ENCODE measurements at places on chromosomes 3 and 15.
A peak's percentile ranks its signal among the peaks of the same experiment; 100 is the strongest.

DNA sequence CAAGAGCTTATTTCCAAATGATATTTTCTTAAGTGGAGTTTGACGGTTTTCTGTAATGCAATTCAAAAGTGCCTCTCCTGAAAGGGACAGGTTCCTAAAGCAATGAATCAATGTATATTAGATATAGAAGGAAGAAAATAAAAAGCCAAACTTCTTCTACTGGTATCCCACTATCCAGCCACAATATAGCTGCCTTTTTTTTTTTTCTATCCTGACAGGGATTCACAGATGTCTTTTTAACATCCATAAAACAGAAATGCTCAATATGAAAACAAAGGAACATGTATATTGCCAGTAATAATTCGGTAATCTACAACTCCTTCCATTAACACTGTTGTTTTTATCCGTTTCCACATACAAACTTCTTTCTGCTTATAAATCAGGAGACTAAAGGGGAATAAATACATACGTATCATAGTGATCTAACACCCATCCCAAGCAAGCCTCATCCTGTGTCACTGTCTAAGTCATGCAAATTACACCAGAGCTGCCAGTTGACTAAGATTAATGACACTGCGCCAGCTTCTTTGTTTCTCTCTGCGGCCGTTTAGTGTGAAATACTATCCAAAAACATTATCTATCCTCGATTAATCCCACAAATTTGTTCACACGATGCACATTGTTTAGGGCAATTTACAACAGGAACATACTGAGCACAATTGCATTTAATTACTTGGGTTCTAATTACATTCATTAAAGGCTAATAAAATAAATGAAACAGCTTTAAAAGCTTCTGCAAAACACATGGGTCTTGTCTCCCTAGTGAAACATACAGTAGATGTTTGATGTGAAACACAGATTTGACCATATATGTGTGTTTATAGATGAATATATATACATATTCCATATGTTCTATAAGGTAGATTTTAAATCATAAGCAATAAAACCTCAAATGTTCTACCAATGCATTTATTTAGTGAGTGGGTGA lies 51.9 kb upstream of the CDIN1 start:
- no peak for DNase-seq

- DNase-seq = no peak
Measured at GRCh38 chr3:63679186-63679585, 26.7 kb downstream of the SNTN start.

GRCh38 chr3:184986366-184986889 lies 166.4 kb downstream of the C3orf70 start:
- DNase-seq = no peak

GRCh38 chr15:41945221-41945620 lies 27.1 kb downstream of the EHD4 start:
- DNase-seq = no peak

DNA sequence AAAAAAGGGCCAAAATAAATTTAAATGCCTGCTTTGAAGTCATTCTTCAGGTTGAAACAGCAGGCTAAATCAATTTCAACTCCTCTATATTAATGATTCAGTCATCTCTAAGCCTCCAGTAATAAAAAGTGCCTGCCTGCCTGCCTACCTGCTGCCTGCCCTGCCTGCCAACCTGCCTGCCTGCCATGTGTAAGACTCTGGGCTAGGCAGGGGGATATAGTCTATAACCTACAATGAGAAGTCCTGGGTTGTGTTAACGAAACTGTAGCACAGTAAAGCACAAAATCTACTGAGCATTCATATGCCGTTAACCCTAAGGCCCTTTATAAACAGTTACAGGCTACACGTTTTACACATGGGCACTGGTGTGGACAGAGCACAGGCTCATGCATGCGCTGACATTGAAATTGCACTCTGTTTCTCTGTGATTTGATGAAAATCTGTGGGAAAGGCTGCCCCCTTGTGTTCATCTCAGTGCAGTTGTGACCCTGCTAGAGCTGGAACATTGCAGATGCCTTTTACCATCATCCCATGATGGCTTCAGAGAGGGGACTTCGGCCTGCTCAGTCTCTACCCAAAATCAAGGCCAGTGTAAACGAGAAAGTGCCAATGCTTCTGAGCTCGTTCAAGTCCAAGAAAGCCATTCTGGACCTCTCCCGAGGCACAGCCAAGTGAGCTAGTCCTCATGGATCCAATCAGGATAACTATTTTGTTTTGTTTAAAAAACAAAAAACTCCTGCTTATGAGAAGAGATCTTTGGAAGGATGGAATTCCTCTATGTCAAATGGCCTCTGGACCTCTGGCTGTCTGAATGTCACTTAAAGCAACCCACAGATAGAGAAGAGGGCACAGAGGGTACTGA lies 64.6 kb downstream of the EFL1 start:
- peak; percentile 90 for DNase-seq

DNA sequence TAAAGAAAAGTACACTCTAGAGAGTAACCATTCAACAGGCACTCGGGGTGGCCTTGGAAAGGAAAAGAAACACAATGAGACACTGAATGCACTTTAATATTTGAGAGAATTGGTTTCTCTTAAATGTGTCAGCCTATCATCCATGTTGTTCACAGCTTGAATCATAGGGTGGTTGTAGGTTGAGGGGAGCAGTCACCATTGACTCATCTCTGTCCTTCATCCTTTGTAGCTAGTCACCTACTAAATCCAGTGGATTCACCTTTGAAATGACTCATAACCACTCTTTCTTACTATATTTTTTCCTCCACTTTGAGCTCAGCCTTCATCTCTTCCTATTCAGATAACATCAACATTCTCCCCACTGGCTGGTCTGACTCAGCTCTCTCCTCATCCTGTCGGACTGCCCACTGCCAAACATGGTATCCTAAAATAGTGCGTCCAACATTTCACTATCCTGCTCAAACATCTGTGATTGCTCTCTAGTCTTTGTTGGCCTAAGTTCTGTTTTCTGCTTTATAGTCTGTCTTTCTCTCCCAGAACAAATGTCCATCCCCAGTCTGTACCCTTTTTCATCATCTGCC lies 182.7 kb upstream of the GADL1 start:
- DNase-seq = no peak

DNA sequence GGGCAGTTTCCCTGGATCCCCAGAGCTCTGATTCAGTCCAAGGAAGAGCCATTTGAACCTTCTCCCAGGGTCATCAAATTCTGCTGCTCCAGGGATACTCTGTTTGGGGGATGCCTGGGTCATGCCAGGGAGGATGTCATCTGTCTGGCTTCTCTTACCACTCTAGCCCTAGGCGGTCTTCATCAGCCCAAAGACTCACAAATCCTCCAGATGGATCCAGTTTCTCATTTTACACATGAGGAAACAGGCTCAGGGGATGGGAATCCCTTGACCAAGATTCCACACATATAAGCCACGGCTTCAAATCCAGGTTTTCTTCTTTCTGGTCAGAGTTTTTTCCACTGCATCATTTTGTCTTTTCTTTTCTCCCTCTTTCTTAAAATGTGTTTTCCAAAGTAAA lies 36.7 kb downstream of the SLC28A1 start:
- DNase-seq = no peak

DNA sequence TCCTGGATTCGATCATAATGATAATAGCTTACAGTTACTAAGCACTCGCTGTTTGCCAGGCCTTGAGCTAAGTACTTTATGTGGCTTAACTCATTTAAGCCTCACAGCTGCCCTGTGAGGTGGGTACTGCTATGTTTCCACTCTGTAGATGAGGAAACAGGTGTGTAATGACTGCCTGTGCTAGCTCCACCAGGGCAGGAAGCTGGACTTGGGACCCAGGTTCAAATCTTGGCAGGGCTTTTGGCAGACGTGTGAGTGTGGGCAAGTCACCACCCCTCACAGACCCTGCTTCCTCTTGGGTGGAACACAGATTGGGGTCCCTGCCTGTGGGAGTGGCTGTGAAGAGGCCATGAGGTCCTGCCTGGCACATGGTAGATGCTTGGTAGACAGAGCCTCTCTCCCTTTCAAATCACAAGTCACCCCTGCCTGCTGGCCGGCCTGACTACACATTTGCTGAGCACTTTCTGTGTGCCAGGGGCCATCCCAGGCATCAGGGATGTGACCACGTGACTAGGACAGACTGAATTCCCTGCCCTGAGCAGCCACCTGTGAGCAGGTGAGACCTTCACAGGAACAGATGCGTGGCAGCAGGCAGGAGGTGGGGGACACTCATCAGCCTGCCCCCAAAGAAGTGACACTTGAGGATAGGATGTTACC lies 3.7 kb downstream of the EFCC1 start:
- no peak for DNase-seq

GRCh38 chr3:178485756-178486155 lies 50.5 kb upstream of the KCNMB2 start:
- no peak for DNase-seq

- no peak for DNase-seq
Measured at GRCh38 chr3:169453256-169454059, 210.1 kb downstream of the MECOM start.

GRCh38 chr3:183123891-183124290 lies 24.6 kb upstream of the MCCC1 start:
- no peak for DNase-seq

GRCh38 chr15:40334941-40335795 lies 5.6 kb downstream of the CCDC9B start:
- DNase-seq = no peak

- DNase-seq = peak; percentile 95
Measured at GRCh38 chr15:75801859-75802593, 41.2 kb upstream of the UBE2Q2 start.

- no peak for DNase-seq
Measured at GRCh38 chr3:72523429-72524151, 324.7 kb downstream of the SHQ1 start.

DNA sequence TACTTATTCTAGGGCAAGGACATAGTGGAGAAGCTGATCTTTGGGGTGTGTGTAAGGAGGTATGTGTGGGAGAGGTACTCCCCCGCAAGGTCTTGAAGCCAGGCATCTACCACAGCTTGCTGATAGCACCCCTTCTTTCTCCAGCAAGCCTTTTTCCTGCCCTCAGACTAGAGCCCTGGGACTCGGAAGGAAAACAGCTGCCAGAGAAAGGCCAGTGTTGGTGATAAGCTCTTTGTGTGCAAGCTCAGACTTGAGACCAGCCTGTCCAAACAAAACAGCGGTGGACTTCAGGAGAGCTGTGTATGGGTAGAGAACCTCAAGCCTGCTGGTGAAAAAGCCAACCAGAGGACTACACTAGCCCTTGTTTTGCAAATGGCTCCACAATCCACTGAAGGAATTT lies 1028.6 kb downstream of the MCTP2 start:
- DNase-seq = peak; percentile 49

DNA sequence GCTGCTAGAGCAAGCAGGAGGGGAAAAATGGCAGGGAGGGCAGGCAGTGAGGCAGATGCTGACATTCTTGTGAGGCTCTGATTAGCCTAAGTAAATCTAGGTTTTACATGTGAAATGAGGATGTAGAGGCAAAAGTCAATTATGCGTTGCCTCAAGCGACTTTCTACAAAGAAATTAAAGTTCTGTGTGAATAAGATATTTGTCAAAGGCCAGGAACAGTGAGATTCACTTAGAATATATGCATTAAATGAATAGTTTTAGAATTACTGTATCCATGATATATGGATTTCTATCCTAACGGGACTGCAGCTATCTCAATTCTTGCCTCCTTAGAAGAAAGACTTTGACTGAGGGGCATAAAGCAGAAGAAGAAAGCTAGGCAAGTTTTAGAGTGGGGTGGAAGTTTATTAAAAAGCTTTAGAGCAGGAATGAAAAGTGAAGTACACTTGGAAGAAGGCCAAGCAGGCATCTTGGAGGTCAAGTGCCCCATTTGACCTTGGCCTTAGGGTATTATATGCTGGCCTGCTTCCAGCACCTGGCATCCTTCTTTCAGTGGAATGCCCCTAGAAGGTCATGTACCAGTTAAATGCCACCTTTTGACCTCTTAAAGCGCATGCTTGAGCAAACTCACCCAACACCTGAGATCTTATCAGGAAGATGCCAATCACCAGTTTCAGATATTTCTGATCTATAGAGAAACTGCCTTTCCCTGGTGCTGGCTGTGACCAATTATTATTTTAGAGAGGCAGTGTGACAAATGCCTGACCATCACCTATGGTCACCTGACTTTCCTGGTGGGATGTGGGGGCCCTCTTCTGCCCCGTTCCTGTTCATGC lies 38.2 kb downstream of the OSTN start:
- no peak for DNase-seq

DNA sequence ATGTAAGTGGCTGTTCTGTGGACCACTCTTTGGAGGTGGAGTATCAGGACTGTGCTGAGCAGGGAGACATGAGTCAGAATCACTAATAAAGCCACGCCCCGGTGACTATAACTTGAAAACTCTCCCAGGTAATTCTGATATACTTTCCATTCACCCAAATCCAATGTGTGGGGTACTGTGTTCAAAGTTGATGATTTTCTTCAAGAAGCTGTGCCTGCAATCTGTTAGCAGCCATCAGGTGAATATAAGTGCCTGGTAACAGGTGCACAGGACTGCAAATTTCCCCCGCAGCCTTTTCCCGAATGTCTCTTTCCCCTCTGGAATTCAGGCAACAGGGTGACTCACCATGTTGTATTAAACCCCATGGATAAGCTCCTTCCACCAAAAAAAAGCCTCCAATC lies 17.0 kb downstream of the MAGI1 start:
- DNase-seq = peak; percentile 55

- no peak for DNase-seq
Measured at GRCh38 chr3:39641274-39641673, 168.1 kb upstream of the MYRIP start.

DNA sequence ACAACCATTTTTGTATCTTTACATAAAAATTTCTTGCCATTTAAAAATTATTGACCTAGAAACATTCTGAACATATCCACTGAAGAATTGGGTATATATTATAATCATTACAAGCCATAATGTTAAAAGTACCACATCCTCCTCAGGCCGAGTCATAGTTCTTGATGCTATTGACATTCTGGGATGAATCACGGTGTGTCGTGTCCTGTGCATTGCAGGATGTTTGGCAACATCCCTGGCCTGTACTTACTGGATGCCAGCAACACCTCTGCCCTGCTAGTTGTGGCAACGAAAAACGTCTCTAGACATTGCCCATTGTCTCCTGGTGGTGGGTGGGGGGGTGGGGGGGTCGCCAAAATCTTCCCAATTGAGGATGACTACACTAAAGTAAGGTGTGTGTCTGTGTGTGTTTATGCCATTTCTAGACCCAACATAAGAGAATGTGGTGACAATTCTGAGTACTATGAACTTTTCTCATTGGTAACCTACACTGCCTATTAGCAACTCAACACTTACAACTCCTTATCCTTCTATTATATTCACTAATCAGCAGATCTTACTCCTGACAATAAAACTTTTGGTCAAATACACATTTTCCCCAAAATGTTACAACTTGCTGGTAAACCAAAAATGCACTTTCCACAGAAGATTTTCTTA lies 471.6 kb downstream of the FOXP1 start:
- no peak for DNase-seq

GRCh38 chr3:162602619-162603018 lies 1106.0 kb downstream of the OTOL1 start:
- DNase-seq = no peak
